Activated CD4-positive, alpha-beta T cell treated with anti-CD3 and anti-CD28 coated beads, Interleukin-2, amount 10 ng/mL, durations not matched to agents 7 days and 5 days (primary cell): ENCODE measurements at places on chromosomes 2 and 18. TPM values are rescaled to one million over a fixed set of nuclear protein-coding genes. Genes with fewer than 3 reads are reported as not detected.

Gene SALL3
- not detected for total RNA-seq

GRCh38 chr2:95314964-95315611 is 17.9 kb downstream of the KCNIP3 start:
- no peaks in the 10 kb centered on the region for H3K27me3 ChIP-seq
- H3K4me1 ChIP-seq = no peaks in the 10 kb centered on the region
- no peaks in the 10 kb centered on the region for H3K36me3 ChIP-seq
- no peak overlapping the region for H3K4me3 ChIP-seq

DNA sequence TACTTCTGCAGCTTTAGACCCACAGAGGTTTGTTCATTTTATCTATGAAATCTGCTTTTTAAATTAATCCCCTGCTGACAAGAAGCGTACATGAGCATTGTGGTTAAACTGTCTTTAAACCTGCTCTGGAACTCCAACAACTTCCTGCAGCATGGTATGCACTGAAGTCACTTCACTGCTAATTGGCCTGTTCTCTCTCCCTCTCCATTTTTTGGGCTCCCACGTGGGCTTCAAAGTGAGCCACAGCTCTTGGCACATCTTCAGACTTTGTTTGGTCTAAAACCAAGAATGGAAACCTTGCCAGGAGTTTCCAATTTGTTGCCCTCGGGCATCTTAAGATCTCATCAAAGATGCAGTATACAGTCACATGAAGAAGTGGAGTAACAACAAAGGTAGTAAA is 311.4 kb downstream of the LRRTM1 start:
- no peaks in the 10 kb centered on the region for H3K36me3 ChIP-seq
- no peaks in the 10 kb centered on the region for H3K27me3 ChIP-seq
- H3K4me3 ChIP-seq = no peak overlapping the region
- no peak for DNase-seq
- no peaks in the 10 kb centered on the region for H3K4me1 ChIP-seq

- DNase-seq = no peak
- no peak overlapping the region for H3K27ac ChIP-seq
- peaks cover 8% of the 10 kb centered on the region for H3K27me3 ChIP-seq
- no peaks in the 10 kb centered on the region for H3K36me3 ChIP-seq
- H3K4me3 ChIP-seq = no peak overlapping the region
- H3K4me1 ChIP-seq = no peaks in the 10 kb centered on the region
Measured at GRCh38 chr2:165407466-165407865, 62.0 kb upstream of the CSRNP3 start.

DNA sequence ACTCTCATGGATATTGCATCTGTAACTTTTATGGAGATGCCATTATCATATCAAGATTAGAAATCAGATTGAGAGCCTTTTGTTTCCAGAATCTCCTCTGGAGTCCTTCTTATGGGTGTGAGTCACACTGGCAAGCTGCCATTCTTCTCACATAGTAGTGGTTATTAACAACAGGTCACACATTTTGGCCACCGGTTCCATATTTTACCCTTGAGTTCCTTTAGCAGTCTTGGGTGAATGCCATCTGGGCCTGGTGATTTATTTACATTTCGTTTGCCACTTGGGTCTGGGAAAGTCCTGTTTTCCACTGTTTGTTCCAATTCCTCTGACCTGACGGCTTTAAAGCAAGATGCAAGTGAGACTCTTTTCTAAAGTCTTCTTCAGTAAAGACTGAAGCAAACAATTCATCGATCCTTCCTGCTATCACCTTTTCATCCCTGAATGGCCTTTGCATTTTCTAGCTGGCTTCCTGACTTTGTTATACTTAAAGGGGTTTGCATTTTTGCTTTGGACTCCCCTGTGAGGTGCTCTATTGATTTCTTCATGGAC is 80.5 kb upstream of the CAVIN2 start:
- no peak overlapping the region for H3K27ac ChIP-seq
- H3K4me3 ChIP-seq = no peak overlapping the region
- DNase-seq = no peak
- no peaks in the 10 kb centered on the region for H3K36me3 ChIP-seq
- H3K4me1 ChIP-seq = no peaks in the 10 kb centered on the region

DNA sequence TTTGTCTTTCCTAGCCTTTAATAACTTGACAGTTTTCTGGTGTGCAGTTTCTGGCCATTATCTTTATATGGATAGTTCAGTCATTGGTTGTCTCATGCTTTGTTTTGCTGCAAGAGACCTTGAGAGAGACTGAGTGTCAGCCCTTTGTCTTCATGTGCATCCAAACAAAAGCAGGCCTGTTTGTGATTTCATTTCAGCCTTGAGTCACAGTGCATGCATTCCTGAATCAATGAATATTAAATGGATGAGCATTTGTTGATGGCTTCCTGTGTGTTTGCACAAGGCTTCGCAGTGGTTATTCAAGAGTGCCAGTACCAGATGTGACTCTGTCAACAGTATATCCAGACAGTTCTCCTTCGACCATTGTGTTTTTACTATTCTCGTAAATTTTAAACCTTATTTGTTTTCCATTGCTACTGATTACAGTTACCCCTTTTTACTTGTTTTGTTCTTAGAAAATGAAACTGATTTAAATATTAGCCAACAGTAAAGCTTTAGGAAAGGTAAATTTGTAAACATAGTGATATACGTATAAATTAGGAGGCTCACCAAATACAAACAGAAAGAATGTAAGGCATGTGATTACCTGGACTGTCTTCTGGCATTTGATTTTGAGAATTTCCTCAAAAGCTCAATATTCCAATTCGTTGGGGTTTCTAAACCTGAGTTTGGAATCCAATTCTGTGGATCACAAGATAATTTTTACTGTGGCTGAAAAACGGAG is 319.8 kb downstream of the CTNNA2 start:
- no peak for DNase-seq
- no peak overlapping the region for H3K4me3 ChIP-seq
- no peaks in the 10 kb centered on the region for H3K27me3 ChIP-seq

DNA sequence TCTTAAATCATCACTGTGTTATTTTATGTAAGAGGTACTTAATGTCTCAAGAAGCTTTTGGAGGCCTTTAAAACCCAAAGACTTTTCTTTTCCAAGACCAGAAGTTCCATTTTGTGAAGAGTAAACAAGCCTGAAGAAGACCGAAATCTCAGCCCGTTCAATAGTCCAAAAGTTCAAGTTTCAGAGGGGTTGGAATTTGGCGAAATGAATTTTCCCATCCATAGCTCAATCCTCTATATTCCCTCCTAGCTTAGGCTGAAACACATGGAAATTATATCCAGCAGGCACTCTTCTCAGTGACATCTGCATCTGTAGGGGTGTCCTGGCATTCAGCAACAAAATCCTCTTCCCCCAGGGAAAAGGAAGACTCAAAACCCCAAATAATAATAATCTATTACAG is 344.6 kb downstream of the ARHGAP15 start:
- H3K4me3 ChIP-seq = no peak overlapping the region
- H3K27ac ChIP-seq = no peak overlapping the region
- DNase-seq = no peak
- no peaks in the 10 kb centered on the region for H3K27me3 ChIP-seq

DNA sequence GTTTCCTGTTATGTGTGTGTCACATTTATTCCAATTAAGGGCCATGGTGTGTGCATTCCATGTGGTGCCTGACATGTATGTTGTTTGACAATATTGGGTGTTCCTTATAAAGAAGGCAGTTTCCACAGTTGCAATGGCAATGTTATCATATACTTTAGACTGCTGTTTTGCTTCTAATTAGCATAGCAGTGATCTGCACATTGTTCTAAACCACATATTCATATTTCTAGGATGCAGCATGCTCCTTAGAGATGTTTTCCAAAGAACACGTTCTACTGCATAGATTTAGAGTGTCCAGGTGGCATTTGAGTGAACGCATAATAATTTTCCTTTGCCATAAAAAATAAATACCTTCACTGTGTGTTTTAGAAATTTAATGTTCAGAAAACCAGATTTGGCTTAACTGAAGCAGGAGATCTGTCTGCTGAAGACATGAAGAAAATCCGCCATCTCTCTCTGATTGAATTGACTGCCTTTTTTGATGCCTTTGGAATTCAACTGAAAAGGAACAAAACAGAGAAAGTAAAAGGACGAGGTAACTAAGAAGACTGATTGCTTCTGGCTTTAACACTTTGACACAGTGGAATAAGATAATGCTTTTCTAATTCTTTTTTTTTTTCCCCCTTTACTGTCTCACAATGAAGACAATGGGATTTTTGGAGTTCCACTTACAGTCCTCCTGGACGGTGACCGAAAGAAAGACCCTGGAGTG is 143.7 kb downstream of the ARHGAP28 start:
- DNase-seq = no peak
- no peak overlapping the region for H3K4me3 ChIP-seq
- H3K27ac ChIP-seq = no peak overlapping the region
- H3K36me3 ChIP-seq = no peaks in the 10 kb centered on the region
- H3K4me1 ChIP-seq = no peaks in the 10 kb centered on the region
- no peaks in the 10 kb centered on the region for H3K27me3 ChIP-seq

Gene POTEC
- total RNA-seq = not detected

- H3K36me3 ChIP-seq = peaks cover 6% of the 10 kb centered on the region
- H3K4me3 ChIP-seq = peak overlapping the region; percentile 79
- H3K27me3 ChIP-seq = peaks cover 14% of the 10 kb centered on the region
Measured at GRCh38 chr2:48529676-48530032, 300 bp upstream of the STON1 start.

- DNase-seq = no peak
- H3K27ac ChIP-seq = no peak overlapping the region
- no peaks in the 10 kb centered on the region for H3K4me1 ChIP-seq
- no peaks in the 10 kb centered on the region for H3K36me3 ChIP-seq
Measured at GRCh38 chr2:176729706-176730569, 460.7 kb downstream of the MTX2 start.

Gene MIB1
- 36.7 TPM for total RNA-seq

- no peak overlapping the region for H3K27ac ChIP-seq
- H3K36me3 ChIP-seq = no peaks in the 10 kb centered on the region
- no peaks in the 10 kb centered on the region for H3K27me3 ChIP-seq
- no peak overlapping the region for H3K4me3 ChIP-seq
- no peak for DNase-seq
Measured at GRCh38 chr18:6793986-6794385, 64.5 kb downstream of the ARHGAP28 start.

Gene LBX2
- not detected for total RNA-seq

GRCh38 chr2:204039298-204039838 is 102.8 kb downstream of the ICOS start:
- no peak for DNase-seq
- H3K36me3 ChIP-seq = peaks cover 3% of the 10 kb centered on the region
- H3K27me3 ChIP-seq = peaks cover 4% of the 10 kb centered on the region
- H3K4me3 ChIP-seq = no peak overlapping the region

DNA sequence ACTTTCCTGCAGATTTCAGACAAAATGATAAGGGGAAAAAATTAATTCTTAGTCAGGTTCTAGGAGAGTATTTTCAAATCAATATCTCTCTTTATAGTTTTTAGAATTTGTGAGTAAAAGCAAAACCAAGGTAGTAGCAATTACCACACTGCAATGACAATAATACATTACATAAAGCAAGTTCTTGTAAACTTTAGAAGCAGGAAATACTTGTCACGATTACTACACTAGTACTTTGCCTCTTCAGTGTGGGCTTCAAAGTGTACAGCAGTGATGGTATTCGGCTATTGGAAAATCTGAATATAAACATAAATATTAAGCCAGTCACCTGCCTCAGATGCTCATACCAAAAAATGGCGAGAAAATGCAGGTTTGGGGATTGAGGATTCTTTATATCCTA is 81.0 kb downstream of the ALPK2 start:
- no peaks in the 10 kb centered on the region for H3K27me3 ChIP-seq
- no peaks in the 10 kb centered on the region for H3K36me3 ChIP-seq
- peak overlapping the region; percentile 5 for H3K4me3 ChIP-seq
- peaks cover 23% of the 10 kb centered on the region for H3K4me1 ChIP-seq
- DNase-seq = no peak

GRCh38 chr18:56870982-56871381 is 219.8 kb downstream of the WDR7 start:
- H3K4me3 ChIP-seq = no peak overlapping the region
- no peaks in the 10 kb centered on the region for H3K36me3 ChIP-seq
- no peaks in the 10 kb centered on the region for H3K27me3 ChIP-seq
- H3K27ac ChIP-seq = no peak overlapping the region
- H3K4me1 ChIP-seq = peaks cover 12% of the 10 kb centered on the region

GRCh38 chr2:69509011-69509749 is 71.9 kb upstream of the NFU1 start:
- H3K4me3 ChIP-seq = no peak overlapping the region
- DNase-seq = no peak
- H3K27ac ChIP-seq = no peak overlapping the region
- H3K27me3 ChIP-seq = no peaks in the 10 kb centered on the region
- H3K36me3 ChIP-seq = peaks cover 85% of the 10 kb centered on the region

DNA sequence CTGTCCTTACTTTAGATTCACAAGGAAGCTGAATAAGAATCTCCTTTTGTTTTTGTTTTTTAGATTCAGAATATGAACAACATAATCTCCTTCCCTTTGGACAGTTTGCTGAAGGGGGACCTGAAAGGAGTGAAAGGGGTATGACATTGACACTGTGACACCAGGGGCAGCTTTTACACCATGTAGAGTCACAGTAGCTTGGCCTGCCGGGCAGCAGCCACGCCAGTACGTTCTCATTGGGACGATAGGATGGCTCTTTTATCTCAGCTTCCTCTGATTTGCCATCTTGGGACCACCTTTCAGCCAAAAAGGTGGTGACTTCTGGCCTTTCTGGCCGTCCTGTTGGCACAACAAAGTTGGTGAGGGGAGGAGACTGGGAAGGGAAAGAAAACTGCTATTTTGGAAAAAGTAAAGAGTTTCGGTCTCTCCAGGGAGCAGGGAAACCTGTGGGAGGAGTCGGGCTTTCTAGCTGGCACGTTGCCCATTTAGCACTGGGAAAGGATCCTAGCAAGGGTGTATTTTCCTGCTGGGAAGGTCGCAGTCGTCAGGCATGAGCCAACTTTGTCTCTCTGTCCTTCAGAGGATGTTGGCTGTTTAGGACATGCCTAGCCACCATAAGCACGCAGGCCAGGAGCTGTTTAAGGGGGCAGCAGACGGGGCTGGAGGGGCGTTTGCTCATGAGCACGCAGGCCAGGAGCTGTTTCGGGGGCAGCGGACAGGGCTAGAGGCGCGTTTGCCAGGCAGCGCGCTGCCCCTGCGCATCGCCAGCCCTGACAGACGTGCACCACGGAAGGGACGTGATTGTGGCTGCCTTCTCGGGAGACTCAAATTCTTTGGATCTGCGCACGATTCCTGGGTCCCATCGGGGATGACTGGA is 104.6 kb downstream of the ITGB1BP1 start:
- no peaks in the 10 kb centered on the region for H3K36me3 ChIP-seq
- no peak overlapping the region for H3K27ac ChIP-seq
- DNase-seq = no peak
- no peaks in the 10 kb centered on the region for H3K4me1 ChIP-seq
- no peak overlapping the region for H3K4me3 ChIP-seq
- H3K27me3 ChIP-seq = peaks cover 9% of the 10 kb centered on the region

Gene STAT4
- total RNA-seq = 72.6 TPM

DNA sequence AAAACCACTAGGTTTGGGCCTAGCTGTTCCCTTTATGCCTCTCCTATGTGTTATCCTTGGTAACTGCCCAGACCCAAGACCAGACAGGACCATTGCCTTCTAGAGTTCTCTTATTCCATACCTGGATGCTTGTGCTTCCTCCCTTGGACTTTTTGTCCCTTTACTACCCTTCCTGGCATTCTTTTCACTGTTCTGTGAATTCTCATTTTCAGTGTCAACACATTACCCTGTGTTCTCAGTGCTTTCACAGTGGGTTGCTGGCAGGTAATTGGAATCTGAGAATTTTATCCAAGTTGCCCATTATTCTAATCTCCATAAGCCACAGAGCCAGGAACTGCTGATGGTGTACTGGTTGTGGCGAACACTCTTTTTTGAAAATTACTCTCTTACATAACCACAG is 41.7 kb downstream of the ZDBF2 start:
- H3K36me3 ChIP-seq = no peaks in the 10 kb centered on the region
- no peak overlapping the region for H3K4me3 ChIP-seq
- DNase-seq = no peak

GRCh38 chr2:236242057-236242495 is 22.1 kb downstream of the ASB18 start:
- H3K27ac ChIP-seq = no peak overlapping the region
- H3K4me1 ChIP-seq = no peaks in the 10 kb centered on the region
- peaks cover 14% of the 10 kb centered on the region for H3K27me3 ChIP-seq
- DNase-seq = no peak
